ENCODE measurements at places on chromosomes 1 and 21.

GRCh38 chr1:26345718-26346117 is 8.2 kb downstream of the CRYBG2 start:
- DNase-seq, result no peak

GRCh38 chr1:184534690-184535089 is 147.9 kb downstream of the C1orf21 start:
- DNase-seq, result no peak

GRCh38 chr1:152870831-152871730 is 7.0 kb upstream of the SMCP start:
- no peak for DNase-seq

DNA sequence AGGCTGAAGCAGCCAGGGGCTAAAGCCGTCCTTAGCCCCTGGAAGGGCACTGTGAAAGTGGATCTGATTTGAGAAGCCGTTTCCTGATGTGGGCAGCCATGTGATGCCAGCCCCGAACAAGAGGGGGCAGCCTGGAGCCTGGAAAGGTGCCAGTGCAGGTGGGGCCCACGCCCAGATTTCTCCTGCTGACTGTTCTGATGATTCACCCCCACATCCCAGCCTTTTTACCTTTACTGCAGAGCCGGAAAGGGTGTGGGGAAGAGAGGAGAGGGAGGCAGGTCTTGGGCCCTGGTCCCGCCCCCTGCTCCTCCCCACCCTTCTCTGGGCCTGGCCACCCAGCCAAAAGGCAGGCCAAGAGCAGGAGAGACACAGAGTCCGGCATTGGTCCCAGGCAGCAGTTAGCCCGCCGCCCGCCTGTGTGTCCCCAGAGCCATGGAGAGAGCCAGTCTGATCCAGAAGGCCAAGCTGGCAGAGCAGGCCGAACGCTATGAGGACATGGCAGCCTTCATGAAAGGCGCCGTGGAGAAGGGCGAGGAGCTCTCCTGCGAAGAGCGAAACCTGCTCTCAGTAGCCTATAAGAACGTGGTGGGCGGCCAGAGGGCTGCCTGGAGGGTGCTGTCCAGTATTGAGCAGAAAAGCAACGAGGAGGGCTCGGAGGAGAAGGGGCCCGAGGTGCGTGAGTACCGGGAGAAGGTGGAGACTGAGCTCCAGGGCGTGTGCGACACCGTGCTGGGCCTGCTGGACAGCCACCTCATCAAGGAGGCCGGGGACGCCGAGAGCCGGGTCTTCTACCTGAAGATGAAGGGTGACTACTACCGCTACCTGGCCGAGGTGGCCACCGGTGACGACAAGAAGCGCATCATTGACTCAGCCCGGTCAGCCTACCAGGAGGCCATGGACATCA is at the start of gene SFN:
SFN (plus strand) TSS at position 369 of the 904 bp plus-strand sequence; CDS start at position 433, 64 bp downstream.
- DNase-seq, result no peak

- no peak for DNase-seq
These were observed 99.5 kb upstream of the ZNF644 start for GRCh38 chr1:91121366-91121765.

DNA sequence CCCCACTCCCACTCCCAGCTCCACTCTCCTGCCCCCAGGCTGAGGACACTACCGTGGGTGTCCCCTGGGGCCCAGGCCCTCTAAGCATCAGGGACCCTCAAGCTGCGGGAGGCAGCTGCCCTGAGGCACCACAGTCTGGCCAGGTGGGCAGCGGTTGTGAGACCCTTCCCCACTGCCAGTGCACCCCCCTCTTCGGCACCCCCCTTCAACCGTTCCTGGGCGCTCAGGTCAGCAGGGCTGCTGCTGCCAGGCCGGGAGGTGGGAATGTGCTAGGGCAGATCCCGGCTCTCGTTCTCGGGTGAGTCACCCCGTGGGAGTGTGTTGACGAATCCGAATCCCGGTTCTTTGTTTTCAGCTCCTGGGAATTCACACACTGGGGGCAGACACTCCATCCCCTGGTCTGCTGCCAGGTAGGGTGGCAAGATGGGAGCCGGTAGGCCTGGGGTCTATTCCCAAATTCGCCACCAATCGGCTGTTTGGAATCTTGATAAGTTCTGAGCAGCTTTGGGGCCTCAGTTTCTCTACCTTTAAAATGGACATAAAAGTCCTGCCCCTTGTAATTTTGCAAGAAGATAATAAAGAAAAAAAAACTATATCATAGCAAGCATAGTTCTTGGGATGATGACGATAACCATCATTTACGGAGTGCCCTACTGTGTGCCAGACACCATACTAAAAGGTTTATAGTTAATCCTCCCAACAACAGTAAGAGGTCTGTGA is 28.5 kb upstream of the CASZ1 start:
- DNase-seq, result no peak

DNA sequence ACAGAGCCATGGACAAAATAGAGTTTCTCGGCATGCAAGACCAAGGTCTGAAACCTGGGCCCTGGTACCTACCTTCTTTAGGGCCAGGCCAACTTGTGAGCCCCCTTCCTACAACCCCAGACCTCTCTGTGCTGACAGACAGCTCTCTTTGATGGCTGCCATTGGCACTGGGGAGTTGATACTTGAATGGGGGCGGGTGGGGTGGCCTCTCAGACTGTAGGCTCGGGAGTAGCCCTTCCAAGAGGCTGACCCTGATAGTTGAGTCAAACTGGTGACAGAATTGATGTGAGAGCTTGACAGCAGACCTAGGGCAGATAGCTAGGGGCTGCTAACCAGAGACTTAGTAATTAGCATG is 44.7 kb upstream of the PSEN2 start:
- no peak for DNase-seq

DNA sequence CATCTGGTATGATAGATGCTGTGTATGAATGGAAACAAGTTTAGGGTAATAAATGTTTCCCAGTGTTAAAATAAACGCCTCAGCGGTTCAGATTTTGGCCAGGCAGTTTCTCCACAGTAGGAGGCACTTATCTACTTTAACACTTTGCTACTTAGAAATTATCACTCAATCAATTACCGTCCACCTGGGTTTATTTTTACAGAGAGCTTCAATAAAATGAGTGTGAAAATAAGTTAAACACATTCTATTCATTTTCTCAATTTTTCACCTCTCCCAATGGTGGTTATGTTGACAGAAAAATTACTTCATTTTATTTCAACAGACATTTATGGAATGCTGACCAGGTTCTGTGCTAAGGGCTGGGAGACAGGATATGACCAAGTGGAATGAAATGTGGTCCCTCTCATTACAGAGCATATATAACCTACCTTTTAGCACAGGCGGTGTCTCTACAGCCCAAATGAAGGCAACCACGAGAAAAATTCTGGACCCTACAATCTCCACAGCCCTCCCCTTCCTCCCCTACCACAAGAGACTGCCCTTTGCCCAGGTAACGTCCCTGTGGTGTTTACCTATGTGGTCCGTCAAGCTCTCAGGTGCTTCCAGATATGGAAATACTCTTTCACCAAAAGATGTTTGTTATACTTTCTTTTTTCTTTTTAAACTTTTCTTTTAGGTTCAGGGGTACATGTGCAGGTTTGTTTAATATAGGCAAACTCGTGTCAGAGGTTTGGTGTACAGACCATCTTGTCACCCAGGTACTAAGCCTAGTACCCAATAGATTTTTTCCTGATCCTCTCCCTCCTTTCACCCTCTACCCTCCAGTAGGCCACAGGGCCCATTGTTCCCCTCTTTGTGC is 105.5 kb downstream of the HLCS start:
- no peak for DNase-seq

- DNase-seq, result no peak
These were observed 33.9 kb downstream of the EIF2D start for GRCh38 chr1:206578068-206578977.

DNA sequence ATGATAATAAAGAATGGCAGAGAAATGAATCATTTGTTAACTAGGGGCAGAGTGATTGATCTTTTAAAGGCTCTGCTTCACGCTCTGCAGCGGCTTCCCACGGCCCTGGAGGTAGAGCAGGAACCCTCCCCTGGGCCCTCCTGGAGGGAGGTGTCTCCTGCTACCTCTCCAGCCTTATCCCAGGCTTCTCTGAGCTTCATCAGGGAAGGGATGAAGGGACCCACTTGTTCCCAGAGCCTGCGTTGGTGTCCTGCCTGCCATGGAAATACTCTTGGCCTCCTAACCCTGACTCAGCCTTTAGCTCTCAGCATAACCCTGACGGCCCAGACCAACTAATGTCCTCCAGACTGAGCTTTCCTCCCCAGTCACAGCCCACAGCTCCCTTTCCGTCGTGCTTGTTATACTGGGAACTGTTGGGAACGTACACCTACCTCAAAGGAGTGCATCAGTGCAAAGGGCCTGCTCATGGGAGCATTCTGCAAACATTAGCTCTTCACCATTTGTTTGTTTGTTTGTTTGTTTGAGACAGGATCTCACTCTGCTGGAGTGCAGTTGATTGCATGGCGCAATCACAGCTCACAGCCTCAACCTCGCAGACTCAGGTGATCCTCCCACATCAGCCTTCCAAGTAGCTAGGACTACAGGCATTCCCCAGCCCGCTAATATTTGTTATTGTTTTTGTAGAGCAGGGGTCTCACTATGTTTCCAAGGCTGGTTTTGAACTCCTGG is 17.4 kb upstream of the HNRNPU start:
- DNase-seq, result no peak

DNA sequence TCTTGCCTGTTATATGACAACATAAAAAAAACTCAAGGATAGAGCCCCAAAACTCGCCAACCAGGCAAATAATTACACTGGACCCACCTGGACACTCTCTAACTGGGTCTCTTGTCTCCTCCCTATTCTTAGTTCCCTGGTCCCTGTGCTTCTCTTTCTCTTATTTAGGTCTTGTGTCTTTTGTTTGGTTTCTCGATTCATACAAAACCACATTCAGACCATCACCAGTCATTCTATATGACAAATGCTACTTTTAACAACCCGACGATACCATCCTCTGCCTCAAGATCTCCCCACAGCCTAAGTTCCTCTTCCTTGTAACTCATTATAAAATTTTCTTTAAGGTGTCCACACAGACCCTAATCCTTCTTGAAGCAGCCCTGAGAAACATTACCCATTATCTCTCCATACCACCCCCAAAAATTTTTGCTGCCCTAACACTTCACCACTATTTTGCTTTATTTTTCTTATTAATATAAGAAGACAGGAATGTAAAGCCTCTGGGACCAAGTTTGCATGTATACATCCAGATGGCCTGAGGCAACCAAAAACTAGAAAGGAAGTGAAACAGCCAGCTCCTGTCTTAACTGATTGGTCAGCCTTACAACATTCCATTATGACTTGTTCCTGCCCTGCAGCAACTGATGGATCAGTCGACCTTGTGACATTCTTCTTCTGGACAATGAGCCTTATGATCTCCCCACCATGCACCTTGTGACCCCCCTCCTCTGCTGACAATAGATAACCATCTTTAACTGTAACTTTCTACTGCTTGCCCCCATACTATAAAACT is 638.2 kb downstream of the AMY1C start:
- DNase-seq, result no peak

DNA sequence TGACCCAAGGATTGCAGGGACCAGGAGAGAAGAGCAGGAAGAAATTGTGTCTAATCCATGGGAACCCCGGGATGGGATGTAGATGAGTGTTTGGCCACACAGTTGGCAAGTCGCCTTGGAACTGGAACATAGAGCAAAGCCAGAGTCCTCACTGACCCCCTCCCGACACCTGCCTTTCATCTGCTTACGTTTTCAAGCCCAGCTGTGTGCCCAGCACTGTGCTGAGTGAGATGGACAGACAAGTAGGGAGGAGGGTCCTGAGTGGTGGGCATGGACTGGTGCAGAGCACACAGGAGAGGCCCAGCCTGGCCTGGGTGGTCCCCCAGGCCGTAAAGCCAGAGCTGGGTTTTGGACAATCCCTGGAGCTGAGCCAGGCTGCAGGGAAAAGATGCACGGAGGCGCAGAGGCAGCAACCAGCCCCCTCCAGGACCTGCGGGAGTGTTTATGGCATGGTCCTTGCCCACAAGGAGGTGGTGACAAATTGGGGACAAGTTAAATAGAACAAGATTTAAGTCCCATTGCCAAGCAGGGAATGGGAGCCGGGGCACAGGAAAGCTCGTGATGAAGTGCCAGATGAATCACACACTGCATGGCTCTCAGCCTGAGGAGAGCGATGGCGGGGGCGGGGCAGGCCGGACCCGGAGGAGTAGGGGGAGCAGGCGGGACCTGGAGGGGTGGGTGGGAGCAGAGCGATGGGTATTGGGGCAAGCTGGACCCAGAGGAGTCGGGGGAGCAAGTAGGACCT is 157.8 kb upstream of the VAMP3 start:
- DNase-seq, result no peak

GRCh38 chr1:84298684-84299535 is 2.6 kb upstream of the SAMD13 start:
- DNase-seq, result no peak

DNA sequence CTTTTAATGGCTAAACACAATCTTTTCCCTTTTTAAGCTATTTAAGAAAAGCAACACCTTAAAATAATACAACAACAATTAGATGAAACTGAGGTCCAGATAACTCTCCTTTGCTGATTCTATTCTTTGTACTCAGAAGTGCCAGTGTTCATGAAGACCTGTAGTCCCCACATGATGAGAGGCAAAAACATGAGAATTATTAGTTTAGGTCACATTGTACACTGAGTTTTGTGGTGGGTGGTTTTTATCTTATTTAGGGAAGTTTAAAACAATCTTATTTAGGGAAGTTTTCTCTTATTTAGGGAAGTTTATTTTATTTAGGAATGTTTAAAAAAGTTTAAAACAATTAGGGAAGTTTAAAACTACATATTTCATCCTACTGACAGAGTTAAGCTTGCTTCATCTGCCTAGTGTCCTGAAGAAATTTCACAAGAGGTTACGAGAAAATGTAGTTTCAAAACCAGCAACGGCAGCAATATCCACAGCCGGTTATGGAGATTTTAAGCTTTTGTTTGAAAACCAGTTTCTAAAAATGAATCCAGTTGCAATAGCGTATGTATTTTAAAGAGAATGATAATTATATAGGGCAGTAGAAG is 7.8 kb upstream of the OR14I1 start:
- DNase-seq, result no peak

- no peak for DNase-seq
These were observed 29.5 kb downstream of the C2CD2 start for GRCh38 chr21:41924368-41924754.

DNA sequence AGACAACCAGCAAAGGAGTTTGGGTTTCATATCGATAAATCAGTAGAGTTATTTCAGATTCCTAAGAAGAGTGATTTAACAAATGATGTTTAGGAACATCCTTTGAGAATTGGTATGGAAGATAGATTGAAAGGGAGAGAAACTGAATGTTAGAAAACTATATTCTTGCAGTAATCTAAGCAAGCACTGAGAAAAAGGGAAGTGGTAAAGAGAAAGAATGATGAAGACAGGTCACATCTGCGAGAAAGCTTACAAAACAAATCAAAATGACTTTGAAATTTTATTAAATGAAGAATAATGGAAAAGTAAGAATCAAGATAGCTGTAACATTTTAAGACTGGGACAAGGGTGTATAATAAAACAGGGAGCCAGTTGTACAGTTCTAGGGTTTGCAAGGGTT is 177.0 kb downstream of the HS2ST1 start:
- DNase-seq, result no peak

GRCh38 chr1:90558754-90559378 is 158.2 kb downstream of the BARHL2 start:
- DNase-seq, result no peak

- no peak for DNase-seq
These were observed 65.6 kb upstream of the ETS2 start for GRCh38 chr21:38740090-38740489.

GRCh38 chr1:236142253-236143103 is at the start of gene GPR137B:
Gene GPR137B, plus strand, starts transcription at chr1:236142539. Its CDS starts 84 bp downstream, at chr1:236142623.
- DNase-seq, result peak; percentile 40
